ENCODE measurements at places on chromosomes 4 and X. TPM values are rescaled to one million over a fixed set of nuclear protein-coding genes. Genes with fewer than 3 reads are reported as not detected.

DNA sequence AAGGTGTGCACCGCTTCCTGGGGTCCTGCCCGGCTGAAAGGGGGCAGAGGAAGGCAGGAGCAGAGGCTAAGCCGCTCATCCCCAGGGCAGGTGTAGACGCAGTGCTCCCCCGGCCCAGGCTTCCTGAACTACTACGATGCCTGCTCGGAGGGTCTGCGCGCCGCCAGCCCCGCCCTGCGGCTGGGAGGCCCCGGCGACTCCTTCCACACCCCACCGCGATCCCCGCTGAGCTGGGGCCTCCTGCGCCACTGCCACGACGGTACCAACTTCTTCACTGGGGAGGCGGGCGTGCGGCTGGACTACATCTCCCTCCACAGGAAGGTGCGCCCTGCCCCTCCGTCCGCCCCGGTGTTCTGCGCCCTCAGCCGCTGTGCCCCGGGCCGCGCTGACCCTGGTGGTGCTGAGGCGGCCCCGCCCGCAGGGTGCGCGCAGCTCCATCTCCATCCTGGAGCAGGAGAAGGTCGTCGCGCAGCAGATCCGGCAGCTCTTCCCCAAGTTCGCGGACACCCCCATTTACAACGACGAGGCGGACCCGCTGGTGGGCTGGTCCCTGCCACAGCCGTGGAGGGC is 8.4 kb upstream of the SLC26A1 start:
- peak; percentile 83 for DNase-seq

GRCh38 chr4:8900588-8900987 is 28.9 kb upstream of the HMX1 start:
- DNase-seq, result no peak

GRCh38 chr4:99807666-99808065 is 9.0 kb upstream of the DAPP1 start:
- no peak for DNase-seq

GRCh38 chr4:44670506-44671199 is 7.6 kb upstream of the GUF1 start:
- no peak for DNase-seq

GRCh38 chr4:27154706-27155105 is 294.1 kb downstream of the STIM2 start:
- no peak for DNase-seq

GRCh38 chr4:19999276-19999675 is 252.4 kb upstream of the SLIT2 start:
- no peak for DNase-seq

DNA sequence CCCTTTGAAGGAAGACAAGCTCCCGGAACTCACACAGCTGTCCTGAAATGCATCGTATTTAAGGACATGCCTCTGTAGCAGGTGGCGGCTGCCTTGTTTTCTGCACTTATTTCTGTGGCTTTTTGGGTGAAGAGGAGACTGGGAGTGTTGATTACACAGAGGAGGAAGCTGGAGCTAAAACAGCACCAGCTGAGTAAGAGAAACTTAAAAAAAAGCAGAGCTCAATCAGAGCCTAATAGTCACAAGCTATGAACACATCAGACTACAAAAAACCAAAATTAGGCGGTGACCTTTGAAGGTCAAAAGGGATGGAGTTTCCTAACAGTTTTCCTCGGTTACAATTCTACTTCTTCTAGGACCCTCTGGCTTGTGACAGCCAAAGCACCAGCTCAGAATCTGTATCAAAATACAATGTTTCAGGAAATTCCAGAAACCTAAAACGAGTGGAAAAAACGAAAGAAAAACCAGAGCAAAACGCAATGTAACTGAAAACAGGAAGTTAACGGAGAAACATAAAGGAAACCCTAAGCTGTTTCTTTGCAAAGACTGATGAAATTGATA is 13.5 kb downstream of the PRKX start:
- DNase-seq, result no peak

MAGEC3 gene
- not detected for total RNA-seq

GLRB gene
- total RNA-seq, result 2.8 TPM

CENPC gene
- 16.0 TPM for total RNA-seq

OTC gene
- not detected for total RNA-seq

PRKG2 gene
- total RNA-seq, result 5.7 TPM

CT45A7 gene
- not detected for total RNA-seq

TRIM61 gene
- total RNA-seq, result 1.2 TPM

MED12 gene
- 44.9 TPM for total RNA-seq

CLDN2 gene
- total RNA-seq, result not detected

CORIN gene
- 3.3 TPM for total RNA-seq

All from upper lobe of left lung (tissue), 6 donors.